ENCODE measurements at places on chromosomes 11 and 22.

GRCh38 chr11:93908689-93909088 lies 58.3 kb upstream of the VSTM5 start:
- no peak for DNase-seq

DNA sequence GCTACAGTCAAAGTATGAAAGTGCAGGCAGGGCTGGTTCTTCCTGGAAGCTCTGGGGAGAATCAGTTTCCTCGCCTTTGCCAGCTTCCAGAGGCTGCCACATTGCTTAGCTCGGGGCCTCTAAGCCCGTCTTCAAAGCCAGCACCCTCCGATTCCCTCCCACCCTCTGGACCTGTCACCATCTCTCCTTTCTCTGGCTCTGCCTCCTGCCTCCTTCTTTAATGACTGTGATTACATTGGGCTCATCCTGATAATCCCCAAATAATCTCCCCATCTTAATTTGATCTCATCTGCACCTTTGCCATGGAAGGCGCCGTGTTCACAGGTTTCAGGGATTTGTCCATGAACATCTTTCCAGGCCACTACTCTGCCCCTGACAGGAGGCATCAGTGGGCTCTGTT lies 42.5 kb downstream of the MCM5 start:
- no peak for DNase-seq

GRCh38 chr11:47078751-47079521 lies 97.7 kb downstream of the ARFGAP2 start:
- DNase-seq = no peak

- DNase-seq = no peak
Observed at GRCh38 chr11:18080451-18080850, 25.4 kb downstream of the SAAL1 start.

GRCh38 chr11:133901999-133902398 lies 54.8 kb downstream of the IGSF9B start:
- DNase-seq = no peak

DNA sequence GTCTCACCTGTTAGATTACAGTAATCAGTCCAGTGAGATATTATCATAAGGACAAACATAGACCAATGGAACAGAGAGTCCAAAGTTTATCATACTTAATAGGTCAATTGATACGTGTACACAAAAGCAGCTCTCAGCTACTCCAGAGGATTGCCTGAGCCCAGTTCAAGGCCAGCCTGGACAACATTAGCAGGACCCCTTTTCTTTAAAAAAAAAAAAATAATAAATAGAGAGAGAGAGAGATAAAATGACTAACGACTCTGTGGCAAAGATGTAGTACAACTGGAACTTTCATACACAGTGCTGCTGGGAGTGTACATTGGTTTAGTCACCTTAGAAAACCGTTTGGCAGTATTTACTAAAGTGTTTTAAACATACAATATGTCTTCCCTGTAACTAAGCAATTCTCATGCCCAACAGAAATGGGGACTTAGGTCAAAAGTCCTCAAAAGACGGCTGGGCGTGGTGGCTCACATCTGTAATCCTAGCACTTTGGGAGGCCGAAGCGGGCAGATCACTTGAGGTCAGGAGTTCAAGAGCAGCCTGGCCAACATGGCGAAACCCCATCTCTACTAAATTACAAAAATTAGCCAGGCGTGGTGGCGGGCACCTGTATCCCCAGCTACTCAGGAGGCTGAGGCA lies 10.6 kb downstream of the SNX32 start:
- DNase-seq = no peak

DNA sequence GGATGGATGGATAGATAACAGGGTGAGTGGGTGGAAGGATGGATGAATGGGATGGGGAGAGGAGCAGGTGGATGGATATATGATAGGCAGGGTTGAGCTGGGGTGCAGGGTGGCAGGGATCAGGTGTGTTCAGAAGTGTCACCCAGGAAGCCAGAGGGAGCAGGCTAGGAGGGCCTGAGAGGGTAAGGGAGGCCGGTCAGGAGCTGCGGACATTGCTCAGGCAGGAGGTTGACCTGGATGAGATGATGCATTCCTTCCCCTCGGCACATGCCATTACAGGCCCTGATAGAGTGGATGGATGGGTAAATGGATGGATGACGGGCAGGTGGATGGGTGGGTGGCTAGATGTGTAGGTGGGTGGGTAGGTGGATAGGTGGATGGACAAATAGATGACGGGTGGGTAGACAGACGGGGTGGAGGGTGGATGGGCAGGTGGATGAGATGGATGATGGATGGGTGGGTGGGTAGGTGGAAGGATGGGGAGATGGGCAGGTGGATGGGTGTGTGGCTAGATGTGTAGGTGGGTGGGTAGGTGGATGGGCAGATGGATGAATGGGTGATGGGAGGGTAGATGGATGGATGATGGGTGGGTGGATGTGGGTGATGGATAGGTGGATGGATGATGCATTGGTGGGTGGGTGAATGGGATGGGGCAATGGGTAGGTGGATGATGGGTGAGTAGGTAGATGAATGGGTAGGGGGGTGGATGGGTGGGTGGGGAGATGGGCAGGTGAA lies 8.0 kb downstream of the DHCR7 start:
- DNase-seq = no peak

- no peak for DNase-seq
Observed at GRCh38 chr11:78432058-78432515, 14.5 kb upstream of the GAB2 start.

GRCh38 chr11:106917973-106918372 lies 100.3 kb downstream of the GUCY1A2 start:
- DNase-seq = no peak

DNA sequence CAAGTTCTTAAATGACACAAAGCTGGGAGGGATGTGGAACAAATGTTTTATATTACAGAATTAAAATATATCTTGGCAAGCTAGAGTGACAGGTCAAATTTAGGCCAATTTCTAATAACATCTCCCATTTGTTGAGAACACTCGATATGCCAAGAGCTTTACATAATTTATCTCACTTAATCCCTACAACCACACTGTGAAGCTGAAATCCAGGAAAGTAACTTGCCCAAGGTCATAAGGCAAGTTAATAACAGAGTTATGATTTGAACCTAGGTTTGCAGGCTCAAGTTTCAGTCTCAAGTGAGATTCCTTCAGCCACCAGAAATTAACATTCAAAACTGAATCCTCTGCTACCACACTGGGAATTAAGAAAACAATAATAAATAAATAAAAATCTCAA lies 38.3 kb downstream of the RAB30 start:
- DNase-seq = no peak

DNA sequence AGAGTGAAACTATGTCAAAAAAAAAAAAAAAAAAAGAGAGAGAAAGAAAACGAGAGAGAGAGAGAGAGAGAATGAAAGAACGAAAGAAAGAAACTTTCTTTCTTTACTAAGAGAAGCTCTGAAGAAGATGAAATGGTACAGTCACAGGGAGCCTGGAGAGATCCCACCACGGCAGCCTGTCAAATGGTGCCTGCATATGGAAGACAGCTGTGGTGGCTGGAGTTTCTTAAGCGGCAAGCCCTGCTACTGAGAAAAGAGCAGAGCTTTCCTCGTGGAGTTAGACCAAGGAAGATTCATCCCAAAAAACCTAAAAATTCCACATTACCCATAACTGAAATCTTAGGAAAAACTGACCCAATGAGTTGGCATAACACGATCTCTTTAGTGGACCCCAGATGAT lies 66.7 kb downstream of the MICAL3 start:
- DNase-seq = no peak

DNA sequence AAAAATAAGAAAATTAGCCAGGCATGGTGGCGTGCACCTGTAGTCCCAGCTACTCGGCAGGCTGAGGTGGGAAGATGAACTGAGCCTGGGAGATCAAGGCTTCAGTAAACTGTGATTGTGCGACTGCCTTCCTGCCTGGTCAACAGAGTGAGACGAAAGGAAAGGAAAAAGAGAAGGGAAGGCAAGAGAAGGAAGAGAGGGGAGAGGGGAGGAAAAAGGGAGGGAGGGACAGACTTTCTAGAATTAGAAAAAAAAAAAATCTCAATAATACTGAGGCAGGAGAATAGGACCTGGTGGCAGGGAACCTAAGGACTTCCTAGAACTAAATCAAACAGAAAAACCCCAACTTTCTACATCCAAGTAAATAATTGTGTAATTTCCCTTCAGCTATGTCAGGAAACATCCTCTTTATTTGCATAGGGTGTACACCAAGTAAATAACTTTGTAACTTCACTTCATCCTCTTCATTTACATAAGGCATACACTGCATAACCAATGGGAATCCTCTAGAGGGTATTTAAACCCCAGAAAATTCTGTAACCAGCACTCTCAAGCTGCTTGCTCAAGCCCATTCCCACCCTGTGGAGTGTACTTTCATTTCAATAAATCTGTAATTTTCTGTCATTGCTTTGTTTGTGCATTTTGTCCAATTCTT lies 8.7 kb downstream of the SBF2 start:
- no peak for DNase-seq

GRCh38 chr11:133919330-133920108 lies 37.2 kb downstream of the IGSF9B start:
- DNase-seq = no peak

GRCh38 chr22:37534445-37534844 lies 15.2 kb upstream of the CARD10 start:
- DNase-seq = no peak

GRCh38 chr11:11565636-11566035 lies 56.2 kb downstream of the GALNT18 start:
- DNase-seq = no peak

DNA sequence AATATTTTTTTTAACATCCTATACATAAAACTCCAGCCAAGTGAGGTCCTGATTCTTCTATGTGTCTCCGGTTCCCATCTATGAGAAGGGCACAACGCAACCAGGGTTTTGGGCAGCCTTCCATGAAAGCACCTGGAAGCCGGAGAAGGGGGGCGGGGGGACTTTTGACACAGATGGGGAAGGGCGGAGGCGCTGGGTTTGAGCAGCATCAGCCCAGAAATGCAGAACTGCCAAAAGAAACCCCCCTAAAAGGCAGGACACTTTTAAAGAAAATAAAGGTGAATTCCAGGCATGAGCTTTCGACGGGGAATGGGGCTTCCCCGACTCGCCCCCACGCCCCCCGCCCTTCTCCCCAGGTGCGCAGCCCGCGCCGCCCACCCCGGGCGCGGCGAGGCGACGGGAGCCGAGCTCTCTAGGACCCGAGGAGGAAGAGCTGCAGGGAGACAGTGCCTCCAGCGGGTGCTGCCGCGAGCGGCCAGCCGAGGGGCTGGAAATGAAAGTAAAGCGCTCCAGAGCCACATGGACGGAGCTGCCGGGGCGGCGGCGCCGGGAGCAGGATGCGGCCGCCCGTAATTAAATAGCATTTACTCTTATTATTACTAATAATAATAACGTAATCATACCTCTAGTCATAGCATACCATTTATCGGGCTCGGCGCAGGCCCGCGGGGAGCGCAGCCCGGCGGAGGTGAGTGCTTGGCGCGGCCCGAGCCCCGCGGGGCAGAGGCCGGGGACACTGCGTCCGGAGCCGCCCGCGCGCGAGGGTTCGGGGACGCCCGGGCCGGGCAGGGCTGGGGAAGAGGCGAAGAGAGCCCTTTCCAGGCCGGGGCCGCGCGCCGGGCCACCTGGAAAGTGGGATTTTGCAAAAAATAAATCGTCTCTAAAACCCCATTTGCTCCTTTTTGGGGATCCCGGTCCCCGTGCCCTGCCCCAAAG lies at the start of gene ZC3H7B:
Gene ZC3H7B, plus strand, starts transcription at position 441 of the 936 bp plus-strand sequence. CDS start 19,136 bp downstream, outside the sequence.
- peak; percentile 85 for DNase-seq

GRCh38 chr22:40648386-40648785 lies 11.9 kb upstream of the MRTFA start:
- DNase-seq = no peak
